ENCODE measurements at places on chromosomes 6 and 20.

- DNase-seq = no peak
These were observed 238.5 kb downstream of the NFATC2 start for GRCh38 chr20:51303731-51304670.

- DNase-seq = no peak
These were observed 215.1 kb downstream of the ERMARD start for GRCh38 chr6:169966312-169967181.

GRCh38 chr6:135320721-135321621, 139.9 kb downstream of the MYB start:
- DNase-seq = no peak

GRCh38 chr20:2485661-2486060, 15.1 kb upstream of the SNRPB start:
- DNase-seq = no peak

DNA sequence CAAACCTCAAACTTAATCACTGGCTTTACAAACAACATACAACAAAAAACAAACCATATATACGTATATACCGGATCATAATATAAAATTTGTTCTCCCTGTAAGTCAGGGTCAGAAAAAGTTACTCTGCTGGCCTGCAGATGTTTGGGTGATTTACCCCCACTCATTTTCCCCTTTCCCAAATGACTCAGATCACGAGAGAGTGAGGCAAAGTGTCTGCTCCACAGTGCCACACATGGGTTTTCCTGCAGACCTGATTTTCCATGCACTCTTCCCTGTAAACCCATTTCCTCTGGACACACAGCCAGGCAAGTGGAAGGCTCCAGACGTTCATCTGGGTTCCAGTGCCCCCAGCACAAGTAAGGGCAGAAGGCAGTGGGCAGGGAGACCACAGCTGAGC, 23.5 kb downstream of the GFOD1 start:
- DNase-seq = no peak

- DNase-seq = no peak
These were observed 560.0 kb downstream of the C6orf118 start for GRCh38 chr6:164749221-164750064.

- DNase-seq = no peak
These were observed 56.3 kb upstream of the ENTPD6 start for GRCh38 chr20:25139029-25139705.

DNA sequence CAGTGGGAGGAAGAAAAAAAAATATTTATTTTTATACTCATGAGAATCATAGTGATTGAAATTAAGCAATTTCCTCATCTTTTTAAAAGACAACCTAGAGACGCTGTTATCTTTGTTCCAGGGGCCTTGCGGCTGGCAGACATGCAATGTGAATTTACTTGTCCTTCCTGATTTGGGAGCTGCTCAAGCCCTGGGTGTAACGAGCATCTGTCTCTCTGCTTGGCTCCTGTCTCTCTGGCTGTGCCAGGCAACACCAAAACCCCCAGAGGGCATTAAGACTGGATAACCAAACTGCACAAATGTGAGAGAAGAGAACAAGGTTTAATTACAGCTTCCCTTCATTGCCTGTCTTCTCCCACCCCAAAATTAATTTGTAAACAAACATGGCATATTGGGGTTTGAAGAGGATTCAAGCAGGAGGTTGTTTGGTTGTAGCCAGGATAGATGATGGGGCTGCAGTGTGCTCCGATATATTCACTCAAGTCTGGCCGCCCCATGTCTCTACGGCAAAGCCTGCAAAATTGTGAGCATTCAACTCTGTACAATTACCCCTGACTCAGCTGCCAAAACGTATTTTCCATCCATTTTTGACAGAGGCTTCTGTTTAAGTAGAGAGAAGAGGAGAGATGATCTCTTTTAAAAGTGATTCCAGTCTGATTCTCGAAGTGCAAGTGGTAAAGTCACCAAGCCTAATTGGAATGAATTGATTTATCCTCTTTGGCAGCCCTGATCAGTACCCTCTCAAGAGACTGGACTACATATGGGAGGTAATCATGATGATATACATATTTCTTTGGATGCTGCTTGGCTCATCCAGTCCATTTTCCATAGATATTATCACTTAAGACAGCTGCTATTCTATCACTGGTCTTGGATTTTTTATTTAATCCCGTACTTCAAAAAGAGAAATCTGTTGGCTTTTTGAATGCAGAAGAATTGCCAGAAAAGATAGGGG, 170.2 kb downstream of the SLC24A3 start:
- DNase-seq = no peak

- peak; percentile 17 for DNase-seq
These were observed 99.7 kb downstream of the BMP7 start for GRCh38 chr20:57166568-57167291.

DNA sequence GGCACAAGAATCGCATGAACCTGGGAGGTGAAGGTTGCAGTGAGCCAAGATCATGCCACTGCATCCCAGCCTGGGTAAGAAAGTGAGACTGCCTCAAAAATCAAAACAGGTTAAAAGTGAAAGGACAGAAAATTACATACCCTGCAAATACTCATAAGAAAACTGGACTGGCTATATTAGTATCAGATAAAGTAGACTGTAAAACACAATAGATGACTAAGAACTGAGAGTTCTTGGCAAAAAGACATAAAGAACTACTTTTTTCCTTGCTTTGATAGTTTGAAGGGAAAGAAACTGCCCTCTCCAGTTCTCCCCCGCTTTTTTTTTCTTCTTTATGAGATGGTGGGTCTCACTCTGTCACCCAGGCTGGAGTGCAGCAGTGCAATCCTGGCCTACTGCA, 17.0 kb downstream of the SNX3 start:
- DNase-seq = no peak

DNA sequence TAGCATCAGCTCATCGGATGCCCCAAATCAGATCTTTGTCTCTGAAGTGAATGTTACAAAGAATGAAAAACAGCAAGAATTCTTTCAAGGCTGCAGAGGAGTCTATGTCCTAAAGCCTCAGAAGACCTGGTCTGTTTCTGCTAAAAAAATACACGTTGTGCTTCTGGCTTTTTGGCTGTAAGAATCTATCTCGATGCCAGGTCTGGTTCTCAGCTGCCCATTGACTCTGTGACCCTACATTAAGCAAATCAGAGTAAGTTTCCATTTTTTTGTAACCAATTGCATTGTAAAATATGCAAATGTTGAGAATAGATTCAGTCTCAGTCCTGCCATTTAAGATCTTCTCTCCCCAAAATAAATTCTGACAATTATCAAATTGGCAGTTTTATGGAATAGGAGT, 705.4 kb downstream of the RFPL4B start:
- DNase-seq = no peak

DNA sequence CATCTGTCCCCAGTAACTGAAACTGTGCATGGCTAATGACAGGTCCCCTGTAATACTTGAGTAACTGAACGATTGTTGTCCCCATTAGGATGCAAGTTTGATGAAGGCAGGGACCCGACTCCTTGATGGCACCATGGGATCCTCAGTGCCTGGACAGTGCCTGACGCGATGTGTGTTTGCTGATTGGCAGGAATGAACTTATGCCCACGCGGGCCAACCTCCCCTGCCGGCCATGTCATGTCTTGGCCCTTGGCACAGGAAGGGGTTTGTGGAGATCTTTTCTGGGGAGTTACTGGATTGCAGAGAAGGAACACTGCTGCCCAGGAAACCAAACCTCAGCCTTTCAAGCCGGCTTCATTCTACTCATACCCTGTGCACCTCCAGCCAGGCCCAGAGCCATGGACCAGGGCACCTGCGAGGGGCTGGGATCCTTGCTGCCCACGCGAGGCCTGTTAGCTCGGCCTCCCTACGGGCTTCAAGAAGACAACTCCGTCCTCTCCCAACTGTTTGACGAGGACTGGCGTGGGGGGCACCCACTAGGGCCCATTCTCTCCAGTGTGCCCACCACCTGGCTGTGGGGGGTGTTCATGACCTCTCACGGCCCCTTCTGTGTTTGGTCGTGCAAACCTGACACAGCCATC, 147.8 kb downstream of the ZMYND8 start:
- DNase-seq = no peak

GRCh38 chr6:7806711-7807110, 80.8 kb downstream of the BMP6 start:
- DNase-seq = no peak

DNA sequence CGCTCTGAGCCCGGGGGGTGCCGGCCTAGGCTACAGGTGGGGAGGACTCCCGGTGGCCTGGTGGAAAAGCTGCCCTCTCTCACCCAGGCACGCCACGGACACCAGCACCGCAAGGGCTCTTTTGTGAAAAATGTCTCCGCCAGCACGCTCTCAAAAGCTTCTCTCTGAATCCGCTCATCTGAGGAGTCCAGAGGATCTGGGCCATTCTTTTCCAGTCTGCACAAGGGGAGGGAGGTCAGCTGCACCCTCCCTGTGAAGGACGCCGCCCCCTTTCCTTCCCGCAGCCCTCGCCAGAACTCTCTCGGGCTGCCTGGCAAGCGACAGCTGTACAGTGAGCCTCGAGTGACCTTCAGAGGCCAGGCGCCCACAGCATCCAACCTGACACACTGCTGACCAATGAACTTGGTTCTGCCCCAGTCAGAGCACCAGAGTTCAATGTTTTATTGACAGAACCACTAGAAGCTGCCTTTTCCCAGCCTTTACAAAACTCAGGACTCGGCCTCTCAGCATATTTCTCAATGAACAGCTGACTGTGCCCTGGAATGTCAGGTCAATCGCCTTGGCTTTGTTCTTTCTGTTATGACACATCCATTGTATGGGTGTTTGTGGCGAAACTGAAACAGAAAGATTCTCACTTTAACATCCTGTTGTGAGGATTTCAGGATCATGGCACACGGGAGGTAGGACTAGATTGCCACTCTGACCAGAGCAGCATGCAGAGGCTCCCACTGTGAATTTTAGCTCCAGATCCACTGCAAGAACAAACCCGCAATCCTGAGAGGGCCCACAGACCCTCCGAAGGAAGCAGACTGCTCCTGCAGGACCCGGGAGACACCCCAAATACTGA, 26.7 kb downstream of the SERPINB9 start:
- DNase-seq = peak; percentile 92

- DNase-seq = no peak
These were observed 204.8 kb downstream of the DTNBP1 start for GRCh38 chr6:15458021-15458459.

DNA sequence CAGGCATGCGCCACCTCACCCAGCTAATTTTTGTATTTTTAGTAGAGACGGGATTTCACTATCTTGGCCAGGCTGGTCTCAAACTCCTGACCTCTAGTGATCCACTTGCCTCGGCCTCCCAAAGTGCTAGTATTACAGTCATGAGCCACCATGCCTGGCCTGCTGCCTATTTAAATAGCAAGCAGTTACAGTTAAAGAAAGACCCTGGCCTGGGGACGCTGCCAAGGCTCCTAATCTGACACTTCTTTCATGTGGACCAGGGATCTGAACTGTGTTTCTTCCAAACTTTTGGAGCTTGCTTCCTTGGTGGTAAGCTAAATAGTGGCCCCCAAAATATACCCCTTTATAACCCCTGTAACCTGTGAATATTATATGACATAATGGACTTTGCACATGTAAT, 15.3 kb downstream of the PPARD start:
- DNase-seq = no peak

DNA sequence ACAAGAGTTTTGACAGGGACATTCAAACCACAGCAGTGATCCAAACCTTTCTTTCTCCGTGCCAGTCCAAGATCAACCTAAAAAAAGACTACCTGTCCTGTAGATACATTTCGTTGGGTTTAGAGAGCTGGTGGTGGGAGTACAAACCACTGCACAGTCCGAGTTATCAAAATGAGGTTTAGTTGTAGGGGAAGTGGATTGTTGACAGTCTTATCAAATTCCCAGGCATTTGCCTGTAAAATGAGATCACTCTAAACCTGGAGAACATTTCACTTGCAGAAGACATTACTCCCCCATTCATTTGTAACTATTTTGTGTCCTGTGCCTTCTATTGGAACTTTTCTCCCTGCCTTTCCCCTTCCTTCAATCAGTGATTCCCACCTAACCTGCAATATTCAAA, 469.6 kb upstream of the JARID2 start:
- DNase-seq = no peak

DNA sequence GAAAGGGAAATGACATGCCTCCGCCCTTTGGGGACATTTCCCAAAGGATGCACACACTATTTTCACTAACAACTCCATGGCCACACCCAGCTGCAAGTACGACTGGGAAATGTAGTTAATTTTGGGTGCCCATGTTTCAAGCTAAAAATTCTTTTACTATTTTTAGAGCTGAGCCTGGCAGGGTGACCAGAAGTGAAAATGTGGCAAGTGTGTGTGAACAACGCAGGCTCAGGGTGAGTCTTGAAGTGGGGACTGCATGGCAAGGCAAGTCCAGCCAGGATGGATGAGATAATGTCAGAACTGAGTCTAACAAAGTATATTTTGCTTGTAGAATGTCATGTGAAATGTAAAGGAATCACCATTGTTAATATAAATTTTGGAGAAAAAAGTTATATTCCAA, 17.0 kb upstream of the CD109 start:
- DNase-seq = no peak

- peak; percentile 88 for DNase-seq
These were observed at the start of gene SLC17A9 for GRCh38 chr20:62952373-62952967. Gene SLC17A9 (plus strand): TSS chr20:62952709. CDS start chr20:62952831, 122 bp downstream.

GRCh38 chr6:6942831-6943230, 164.9 kb upstream of the RREB1 start:
- DNase-seq = peak; percentile 38

Measured in EL (cell line).